Lung (tissue), 17 donors: ENCODE measurements at places on chromosomes 3 and 15.

DNA sequence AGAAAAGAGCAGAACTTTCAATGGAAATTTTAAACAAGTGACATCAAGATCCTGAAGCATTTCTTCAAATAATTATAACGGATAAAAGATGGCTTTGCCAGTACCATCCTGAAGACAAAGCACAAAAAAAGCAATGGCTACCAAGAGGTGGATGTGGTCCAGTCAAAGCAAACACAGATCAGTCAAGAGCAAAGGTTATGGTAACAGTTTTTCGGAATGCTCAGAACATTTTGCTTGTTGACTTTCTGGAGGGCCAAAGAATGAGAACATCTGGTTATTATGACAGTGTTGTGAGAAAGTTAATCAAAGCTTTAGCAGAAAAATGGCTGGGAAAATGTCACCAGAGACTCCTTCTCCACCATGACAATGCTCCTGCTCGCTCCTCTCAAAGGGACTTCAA is 31.5 kb downstream of the FEM1B start:
- DNase-seq: peak; percentile 26
- no peak overlapping the region for H3K27ac ChIP-seq
- no peak overlapping the region for H3K4me3 ChIP-seq

DNA sequence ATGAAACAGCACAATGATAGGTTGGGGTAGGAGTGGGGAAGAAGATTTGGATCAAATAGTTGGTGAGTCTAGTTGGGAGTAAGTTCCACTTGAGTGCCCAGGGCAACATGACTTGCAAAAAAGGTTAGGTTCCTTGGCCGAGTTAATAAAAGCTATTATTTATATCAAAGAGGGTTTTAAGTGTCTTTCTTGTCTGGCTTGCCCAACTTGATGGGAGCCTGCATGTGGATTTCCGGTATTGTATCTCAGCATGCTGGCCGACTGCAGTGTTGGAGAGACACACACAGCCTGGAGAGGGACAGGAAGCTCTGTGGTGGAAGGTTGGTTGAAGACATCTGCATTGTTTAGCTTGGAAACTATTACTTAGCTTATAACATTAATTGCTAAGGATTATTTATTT is 449.5 kb upstream of the TBL1XR1 start:
- no peak overlapping the region for H3K4me3 ChIP-seq
- no peak for DNase-seq
- peaks cover 8% of the 10 kb centered on the region for H3K4me1 ChIP-seq
- no peaks in the 10 kb centered on the region for H3K27me3 ChIP-seq

DNA sequence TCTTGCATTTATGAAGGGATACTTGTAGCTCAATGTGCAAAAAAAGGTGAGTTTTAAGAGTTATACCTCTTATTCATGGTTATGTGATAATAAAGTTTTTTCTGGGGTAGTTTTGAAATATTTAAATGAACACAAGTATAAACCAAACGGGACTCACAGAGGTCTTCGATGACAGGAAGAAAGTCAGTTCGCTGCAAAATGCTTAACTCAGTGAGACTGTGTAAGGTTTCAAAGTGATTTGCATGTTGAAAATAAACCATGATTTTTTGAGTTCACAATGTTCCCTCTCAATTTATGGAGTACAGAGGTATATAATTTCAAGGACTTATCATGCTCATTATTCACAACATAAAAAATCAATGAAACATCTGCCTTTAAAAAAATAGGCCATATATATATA is 36.3 kb upstream of the MYH15 start:
- peaks cover 10% of the 10 kb centered on the region for H3K4me1 ChIP-seq
- H3K36me3 ChIP-seq: no peaks in the 10 kb centered on the region
- no peak for DNase-seq
- no peak overlapping the region for H3K4me3 ChIP-seq
- H3K27ac ChIP-seq: no peak overlapping the region

- no peak for DNase-seq
- no peak overlapping the region for H3K27ac ChIP-seq
- no peak overlapping the region for H3K4me3 ChIP-seq
- no peaks in the 10 kb centered on the region for H3K4me1 ChIP-seq
These were observed 857.3 kb downstream of the NAALADL2 start for GRCh38 chr3:175716446-175716845.

DNA sequence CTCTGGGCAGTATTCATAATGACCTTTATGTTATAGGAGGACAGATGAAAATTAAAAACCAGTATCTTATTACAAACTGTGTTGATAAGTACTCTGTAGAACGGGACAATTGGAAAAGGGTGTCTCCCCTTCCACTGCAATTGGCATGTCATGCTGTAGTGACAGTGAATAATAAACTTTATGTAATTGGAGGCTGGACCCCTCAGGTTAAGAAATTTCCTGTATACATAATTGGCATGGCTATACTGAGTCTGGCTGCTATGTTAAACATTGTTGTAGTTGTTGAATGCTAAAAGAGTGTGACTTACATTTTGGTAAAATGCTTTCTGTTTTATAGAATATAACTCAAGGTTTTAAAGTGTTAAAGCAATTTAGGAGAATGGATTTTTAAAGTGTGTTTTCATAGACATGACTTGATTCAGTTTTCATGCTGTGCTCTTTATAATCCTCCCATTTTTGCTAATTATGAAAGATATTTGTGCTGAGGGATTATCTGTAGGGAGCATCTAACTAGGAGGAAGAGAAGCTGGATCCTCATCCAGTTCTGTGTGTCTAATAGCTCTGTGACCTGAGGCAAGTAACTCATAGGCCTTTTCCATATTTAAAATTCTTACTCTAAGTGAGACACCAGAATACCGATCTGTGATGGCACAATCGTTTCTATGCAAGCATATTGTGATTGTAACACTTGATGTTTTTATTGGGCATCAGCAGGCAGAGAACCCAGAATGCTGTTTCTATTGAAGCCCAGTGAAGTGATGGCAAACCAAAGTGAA is 13.0 kb downstream of the KBTBD12 start:
- H3K4me1 ChIP-seq: no peaks in the 10 kb centered on the region
- no peaks in the 10 kb centered on the region for H3K27me3 ChIP-seq
- H3K36me3 ChIP-seq: no peaks in the 10 kb centered on the region
- H3K4me3 ChIP-seq: no peak overlapping the region
- H3K27ac ChIP-seq: no peak overlapping the region
